ENCODE measurements at places on chromosomes 1 and 21.

DNA sequence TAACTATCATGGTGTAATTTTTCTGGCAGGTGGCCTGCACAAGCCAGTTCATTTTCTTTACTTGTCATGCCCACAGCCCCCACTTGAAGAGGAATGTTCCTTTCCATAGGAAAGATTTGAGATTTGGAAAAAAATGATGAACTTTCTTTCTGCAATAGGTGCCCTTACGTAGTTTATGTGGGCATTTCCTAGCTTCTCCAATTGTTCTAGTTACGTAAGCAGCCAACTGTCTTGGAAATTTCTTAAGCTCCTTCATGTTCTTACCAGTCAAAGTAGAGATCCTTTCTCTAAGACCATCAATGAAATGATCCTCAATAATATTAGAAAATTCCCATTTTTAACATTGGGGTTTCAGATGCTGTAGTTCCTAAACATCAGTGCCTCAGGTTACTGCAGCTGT, 109.5 kb upstream of the F3 start:
- DNase-seq, result no peak

- DNase-seq, result no peak
Measured at GRCh38 chr1:186819126-186819525, 9.6 kb upstream of the PLA2G4A start.

- no peak for DNase-seq
Measured at GRCh38 chr1:32250893-32251716, at the start of gene LCK. TSS of gene LCK (plus strand) at chr1:32251265. CDS start at chr1:32274330, 23,065 bp downstream.

GRCh38 chr1:20211511-20211931, 25.2 kb upstream of the PLA2G2C start:
- peak; percentile 85 for DNase-seq

- DNase-seq, result no peak
Measured at GRCh38 chr1:50156241-50157010, 47.7 kb downstream of the ELAVL4 start.

DNA sequence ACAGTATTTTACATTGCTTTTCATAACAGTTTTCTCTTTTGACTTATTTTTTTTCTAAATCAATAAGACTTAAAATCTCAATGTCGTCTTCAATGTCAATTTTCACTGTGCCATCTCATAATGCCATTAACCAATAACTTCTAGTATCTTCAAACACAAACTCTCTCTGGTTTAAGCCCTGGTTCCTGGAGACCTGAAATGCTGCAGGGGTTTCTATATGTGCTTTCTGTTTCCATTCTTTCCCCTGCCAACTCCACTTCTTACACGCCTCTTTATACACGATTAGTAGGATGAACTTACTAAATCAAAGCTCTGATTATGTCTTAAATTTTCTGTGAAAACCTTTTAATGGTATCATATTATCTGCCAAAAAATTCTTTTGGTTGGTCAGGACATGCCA, 191.4 kb downstream of the AMY1C start:
- no peak for DNase-seq

- no peak for DNase-seq
Measured at GRCh38 chr1:234724516-234725176, 114.7 kb upstream of the IRF2BP2 start.

DNA sequence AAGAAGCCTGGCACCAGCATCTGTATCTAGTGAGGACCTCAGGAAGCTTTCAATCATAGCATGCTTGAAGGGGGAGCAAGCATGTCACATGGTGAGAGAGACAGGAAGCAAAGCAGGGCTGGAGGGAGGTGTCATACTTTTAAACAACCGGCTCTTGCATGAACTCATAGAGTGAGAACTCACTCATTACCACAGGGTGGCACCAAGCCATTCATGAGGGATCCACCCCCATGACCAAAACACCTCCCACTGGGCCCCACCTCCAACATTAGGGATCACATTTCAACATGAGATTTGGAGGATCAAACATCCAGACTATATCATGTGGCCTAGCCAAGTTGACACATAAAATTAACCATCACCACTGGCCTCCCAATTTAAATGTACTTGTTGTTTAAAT, 125.1 kb upstream of the KCND3 start:
- DNase-seq, result no peak

DNA sequence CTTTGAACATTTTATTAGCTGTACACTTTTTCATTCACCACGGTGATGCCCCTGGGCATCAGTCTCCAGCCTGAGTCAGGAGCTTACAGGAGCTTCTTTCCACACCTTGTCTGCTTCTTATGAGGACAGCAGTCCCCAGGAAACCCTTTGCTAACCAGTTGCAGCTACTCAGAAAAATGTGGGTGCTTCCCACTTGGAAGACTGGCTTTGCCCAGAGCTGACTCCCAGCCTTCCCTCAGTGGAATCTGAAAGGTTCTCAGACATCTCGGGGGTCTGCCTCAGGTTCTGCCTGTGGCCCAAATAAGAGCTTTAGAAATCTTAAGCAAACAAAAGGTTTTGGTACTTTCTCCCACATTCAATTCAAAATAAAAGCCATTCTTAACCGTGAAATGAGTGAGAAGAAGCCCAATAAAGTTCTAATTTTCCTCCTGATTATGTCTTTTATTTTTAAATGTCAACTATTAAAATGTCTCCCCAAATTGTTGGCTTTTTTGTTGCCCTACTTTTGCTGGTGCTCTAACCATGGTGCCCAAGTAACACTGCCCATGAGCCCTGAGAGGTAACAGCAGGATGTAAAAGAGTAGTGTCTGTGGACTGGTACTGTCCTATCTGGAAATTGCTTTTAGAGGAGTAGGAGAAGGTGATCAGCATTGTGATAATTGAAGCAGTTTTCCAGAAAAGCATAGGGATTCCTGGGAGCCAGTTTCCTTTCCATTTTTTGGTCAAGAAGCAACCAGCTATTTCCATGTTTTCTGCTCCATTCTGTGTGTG, 5.6 kb downstream of the C1orf53 start:
- DNase-seq, result no peak

DNA sequence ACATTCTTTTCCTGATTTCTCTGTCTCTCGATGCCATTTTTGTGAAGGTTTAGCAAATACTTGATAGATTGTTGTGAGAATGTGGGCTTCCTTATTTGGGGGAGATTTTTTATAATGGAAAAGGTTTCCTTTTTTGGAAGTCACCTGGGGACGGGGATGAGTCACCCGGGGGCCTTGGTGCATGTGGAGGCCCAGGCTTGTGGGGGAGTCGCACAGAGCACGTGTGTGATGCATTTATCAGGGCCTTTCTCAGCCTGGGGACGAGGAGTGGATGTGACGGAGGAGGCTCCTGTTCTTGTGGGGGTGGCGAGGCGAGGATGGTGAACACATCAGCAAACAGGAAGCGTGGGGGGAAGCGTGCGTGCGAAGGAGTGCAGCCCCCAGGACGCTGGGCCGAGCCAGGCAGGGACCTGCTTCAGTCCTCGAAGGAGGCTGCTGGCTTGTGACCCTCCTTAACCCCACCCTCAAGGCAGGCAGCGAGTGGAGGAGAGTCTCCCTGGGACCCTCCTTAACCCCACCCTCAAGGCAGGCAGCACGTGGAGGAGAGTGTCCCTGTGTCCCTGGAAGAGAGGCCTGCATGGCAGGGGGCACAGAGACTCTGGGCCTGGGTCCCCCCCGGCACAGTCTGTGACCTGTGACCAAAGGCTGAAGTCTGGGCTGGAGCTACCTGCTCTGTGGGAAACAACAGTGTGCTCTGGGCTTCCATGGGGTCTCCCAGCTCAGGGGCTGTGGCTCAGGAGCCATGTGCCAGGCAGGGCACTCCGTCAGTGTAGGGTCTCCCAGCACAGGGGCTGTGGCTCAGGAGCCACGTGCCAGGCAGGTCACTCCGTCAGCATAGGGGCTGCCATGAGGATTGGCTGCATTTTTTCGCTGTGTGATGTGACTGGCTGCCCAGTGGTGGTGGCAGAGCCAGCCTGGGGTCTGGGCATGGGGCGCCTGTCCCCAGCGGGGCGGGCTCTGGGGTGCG, 57.2 kb downstream of the AGPAT3 start:
- no peak for DNase-seq

DNA sequence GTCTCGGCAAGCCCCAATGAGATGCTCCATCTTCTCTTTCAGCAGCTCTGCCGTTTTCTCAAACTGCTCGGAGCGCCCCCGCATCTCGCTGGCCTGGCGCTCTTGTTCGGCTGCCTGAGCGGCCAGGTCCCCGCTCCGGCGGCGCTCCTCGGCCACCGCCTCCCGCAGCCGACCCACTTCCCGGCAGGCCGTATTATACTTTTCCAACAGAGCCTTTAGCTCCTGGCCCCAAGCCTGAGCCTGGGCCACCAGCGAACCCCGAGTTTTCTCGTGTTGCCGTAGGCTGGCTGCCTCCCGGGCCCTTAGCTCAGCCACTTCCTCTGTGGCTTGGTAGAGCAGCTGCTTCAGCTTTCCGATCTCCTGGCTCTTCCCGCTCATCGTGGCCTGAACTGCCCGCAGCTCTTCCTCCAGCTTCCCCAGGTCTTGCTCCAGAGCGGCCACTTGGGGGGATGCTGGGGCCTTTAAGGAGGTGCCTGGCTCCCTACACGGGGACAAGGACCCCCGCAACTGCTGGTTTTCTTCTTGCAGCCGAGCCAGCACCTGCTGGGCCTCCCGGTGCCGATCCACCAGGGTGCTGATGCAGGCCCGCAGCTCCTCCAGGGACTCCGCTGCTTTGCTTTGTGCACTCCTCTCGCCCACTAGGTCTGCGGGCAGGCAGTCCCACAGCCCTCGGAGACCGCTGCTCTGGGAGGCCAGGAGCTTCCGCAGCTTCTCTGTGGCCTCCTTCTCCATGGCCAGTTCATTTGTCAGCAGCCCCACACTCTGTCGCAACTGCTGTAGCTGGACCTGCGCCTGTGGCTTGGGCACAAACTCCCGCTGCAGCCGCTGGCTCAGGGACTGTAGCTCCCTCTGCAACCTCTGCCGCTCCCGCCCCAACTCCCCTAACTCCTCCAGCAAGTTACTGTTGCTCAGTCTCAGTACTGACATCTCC, 13.4 kb upstream of the PIAS3 start:
- no peak for DNase-seq

DNA sequence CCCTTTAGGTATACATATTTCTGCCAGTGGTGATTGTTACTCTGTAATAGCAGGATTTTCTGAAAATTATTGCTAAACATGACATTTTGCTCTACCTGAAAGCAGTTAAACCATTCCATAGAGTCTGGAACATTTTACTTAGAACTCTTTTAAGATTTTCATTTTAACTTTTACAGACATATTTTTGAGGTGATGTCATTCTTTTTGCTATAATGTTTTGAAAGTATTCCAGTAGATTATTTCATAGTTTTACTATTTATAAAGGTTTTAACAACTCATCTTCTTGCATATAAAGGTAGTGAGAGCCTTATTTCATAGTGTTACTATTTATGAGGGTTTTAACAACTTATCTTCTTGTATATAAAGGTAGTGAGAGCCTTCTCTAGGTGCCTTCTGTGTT, 42.9 kb downstream of the PTBP2 start:
- DNase-seq, result no peak

GRCh38 chr1:18536915-18537314, 56.2 kb downstream of the KLHDC7A start:
- DNase-seq, result no peak

GRCh38 chr1:204633665-204634064, 51.9 kb downstream of the LRRN2 start:
- DNase-seq, result no peak

DNA sequence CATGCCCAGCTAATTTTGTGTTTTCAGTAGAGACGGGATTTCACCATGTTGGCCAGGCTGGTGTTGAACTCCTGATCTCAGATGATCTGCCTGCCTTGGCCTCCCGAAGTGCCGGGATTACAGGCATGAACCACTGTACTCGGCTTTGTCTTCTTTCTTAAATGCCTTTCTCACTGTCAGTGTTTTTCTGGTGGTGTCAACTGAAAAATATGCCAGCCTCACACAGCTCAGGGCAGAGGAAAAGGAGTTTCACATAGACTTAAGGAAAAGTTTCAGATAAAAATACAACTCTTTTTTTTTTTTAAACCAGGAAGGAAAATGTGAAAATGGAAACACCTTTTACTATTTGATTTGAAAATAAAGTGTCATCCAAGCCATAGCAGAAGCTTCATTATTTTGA, 4.6 kb upstream of the MAB21L3 start:
- DNase-seq, result no peak

DNA sequence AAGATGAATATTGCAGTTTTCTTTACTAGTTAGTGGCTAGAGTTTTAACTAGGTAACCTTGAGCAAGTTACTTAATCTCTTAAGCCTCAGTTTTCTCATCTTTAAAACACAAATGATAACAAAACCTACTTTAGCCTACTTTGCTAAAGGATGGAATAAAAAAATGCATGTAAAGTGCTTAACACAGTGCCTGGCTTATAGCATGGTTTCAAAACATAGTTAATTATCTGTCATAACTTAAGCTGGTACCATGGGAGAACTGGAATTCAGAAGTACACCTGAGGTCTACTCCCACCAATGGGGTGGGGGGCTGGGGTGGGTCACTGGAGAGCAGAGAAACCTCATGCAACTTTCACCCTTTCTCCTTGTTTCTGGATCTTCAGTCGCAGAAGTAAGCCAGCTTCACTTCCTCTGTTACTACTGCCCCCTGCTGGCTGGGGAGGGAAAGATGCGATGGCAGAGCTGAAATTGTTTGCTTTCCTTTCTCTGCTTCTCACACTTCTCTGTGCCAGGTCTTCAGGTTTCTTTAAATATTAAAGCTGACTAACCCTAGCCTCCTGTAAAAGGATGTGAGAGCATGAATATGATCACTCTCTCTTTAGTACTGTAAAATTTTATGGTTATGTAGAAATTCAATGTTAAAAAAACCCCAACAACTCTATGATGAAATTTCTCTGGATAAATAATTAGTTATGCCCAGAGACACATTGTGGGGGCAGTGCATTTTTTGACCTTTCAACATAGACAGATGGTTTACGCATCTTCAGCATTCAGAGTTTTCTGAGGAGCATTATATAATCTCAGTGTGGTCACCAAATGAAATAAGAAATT, 324.2 kb downstream of the HLX start:
- peak; percentile 50 for DNase-seq

DNA sequence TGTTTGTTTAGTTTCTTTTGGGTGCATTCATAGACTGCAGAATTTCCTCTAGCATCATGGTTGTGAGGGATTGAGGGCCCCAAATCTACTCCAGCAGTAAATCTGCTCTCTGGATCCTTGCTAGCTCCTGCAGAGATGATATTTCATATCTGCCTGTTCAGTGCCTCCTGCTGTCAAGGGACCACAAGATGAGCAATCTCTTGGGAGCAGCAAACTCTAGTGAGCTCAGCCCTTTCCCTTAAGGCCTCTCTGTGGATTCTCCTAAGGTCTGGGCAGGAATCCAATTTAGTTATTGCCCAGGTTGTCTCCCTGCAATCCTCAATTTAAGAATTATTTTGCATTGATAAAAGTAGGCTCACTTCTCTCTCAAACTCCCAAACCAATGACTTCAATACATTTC, 76.9 kb downstream of the RGS18 start:
- no peak for DNase-seq

- DNase-seq, result no peak
Measured at GRCh38 chr1:204191456-204191855, 4.8 kb downstream of the KISS1 start.
